Activated CD4-positive, alpha-beta T cell treated with anti-CD3 and anti-CD28 coated beads, Interleukin-2, Interleukin-6, amounts not matched to agents 100 ng/mL and 50 ng/mL, durations not matched to agents 16 hours and 8 hours (primary cell): ENCODE measurements at places on chromosomes 1 and 21.

- no peak for DNase-seq
These were observed 20.7 kb downstream of the PARS2 start for GRCh38 chr1:54743416-54744226.

GRCh38 chr1:230043081-230043480 lies 24.0 kb upstream of the GALNT2 start:
- no peak for DNase-seq

DNA sequence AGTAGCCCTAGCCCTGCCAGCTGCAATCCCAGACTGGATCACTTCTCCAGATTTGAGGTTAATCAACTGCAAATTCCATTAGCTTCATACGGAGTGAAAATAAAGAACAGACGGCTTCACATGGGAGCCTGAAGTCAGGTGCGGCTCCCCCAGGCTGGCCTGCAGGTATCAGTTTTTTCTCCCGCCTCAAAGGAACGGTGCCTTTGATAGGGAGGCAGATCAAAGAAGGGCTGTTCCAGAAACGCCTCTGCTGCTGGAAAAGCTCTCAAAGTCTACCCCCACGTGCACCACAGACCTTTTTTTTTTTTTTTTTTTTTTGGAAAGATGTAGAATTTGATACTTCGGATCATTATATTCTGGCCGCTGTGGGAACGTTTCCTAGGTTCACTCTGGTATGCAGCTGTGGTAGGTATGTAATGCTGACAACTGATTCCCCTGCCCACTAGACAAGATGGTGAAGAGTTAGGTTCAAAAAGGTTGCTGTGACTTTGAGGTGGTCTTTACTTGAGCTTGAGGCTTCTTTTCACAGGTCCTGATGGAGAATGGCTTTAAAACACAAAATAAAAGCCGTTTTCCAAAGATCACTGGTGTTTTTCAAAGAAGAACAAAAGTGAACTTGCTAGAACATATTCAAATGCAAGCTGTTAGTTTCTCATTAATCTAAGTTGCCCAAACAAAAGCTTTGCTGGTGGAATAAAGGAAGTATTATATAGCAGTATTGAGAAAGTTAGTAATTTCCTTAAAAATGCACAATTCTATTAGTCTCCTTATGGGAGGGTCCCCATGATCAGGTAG lies 189.0 kb upstream of the NFIA start:
- DNase-seq: no peak

GRCh38 chr21:38898422-38899096 lies 92.8 kb downstream of the ETS2 start:
- no peak for DNase-seq

DNA sequence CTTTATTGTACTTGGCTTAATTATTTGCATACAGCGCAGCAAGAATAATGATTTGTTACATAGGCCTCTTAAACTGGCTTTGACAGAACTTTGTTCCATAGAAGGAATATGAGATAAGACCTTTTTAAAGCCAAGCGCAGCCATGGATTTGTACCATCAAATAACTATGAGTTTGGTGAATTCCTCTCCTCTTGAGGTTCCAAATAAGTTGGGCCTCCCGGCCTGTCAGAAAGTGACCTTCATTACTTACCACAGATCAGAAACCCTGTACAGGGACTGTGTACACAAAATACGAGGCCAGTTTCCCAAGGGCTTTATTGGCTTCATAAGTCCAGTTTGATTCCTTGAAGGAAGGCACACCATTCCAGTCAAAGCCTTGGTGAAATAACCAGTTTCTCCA lies 21.8 kb upstream of the HSD3B1 start:
- DNase-seq: no peak

DNA sequence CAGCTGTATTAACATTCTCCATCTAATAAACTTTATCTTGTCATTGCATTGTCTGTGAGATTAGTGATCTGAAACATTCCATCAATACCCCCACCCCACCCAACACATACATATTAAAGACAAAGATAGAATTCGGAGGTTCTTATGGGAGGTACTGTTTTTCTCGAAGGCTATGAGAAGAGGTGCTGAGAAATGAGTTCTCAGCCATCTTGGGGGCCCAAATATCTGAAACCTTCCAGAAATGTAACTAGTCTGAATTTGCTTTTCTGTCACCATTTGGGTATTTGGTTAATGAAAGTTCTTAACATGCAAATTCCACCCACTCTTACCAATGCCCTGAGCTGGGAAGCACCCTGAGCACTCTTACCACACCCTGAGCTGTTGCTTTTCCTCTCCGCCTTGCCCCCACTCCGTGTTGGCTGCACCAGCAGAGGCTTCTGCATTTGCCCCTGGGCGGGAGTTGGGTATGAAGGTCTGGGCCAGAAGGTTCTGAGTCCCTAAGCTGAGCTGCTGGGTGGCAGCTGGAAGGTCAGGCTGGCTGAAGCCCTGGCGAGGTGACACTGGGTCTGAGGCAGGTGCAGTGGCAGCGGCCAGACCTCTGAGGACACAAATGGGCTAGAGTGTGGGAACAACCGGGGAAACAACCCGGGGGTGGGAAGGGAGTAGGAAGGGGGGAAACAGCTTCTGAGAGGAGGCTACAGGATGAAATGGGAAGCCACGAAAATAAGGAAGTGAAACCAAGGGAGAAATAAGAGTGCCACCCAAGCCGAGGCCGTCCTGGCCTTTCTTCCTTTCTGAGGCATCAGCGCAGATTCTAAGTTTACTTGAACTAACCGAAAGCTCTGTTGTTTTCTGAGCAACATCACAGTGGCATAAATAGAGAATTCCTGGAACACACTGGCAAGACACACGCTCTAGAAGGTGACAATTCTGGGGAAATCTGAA lies 26.3 kb upstream of the IER5 start:
- DNase-seq: no peak

GRCh38 chr1:193524021-193524420 lies 337.6 kb upstream of the B3GALT2 start:
- DNase-seq: no peak

DNA sequence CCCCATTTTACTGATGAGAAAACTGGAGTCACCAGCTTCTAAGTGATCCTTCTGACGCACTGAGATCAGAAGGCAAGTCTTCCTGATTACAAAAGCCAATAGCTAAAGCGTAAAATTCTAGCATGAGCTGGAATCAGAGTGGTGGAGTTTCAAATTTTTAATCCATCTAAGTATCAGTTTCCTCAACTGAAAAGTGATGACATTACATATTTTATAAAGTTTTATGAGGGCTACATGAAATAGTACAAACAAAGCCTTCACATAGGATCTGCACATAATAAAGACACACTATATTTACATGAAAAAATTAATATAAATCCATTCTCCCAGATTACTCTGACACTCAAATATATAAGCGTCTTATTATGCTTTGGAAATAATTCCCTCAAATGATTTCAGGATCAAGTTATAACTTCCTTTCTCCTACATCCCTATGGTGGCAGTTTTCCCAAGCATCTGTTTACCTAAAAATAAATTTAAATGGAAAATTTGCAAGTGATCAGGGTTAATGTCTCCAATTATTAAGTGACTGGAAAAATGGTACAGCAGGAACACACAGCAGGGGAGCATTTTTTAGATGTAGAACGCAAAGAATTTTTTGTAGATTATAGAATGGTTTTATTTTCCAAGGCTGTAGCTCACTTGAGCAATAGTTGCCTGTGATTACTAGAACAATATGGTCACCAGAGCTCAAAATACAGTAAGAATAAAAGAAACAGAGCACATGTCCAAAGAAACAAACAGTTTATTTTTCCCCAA lies 490.4 kb upstream of the C1orf87 start:
- DNase-seq: no peak

- DNase-seq: no peak
These were observed 39.4 kb downstream of the RCSD1 start for GRCh38 chr1:167669209-167670124.

- peak; percentile 47 for DNase-seq
These were observed 186.1 kb downstream of the CLEC20A start for GRCh38 chr1:178310685-178311105.

GRCh38 chr1:13512472-13512871 lies 1.3 kb downstream of the LRRC38 start:
- DNase-seq: no peak

- DNase-seq: no peak
These were observed 9.9 kb downstream of the FCRLB start for GRCh38 chr1:161731241-161731640.
